ENCODE measurements at places on chromosomes 1 and 21.

GRCh38 chr1:204971517-204972336, 71.3 kb upstream of the CNTN2 start:
- DNase-seq: no peak

- DNase-seq: no peak
Measured at GRCh38 chr1:29906927-29907326, 670.6 kb downstream of the PTPRU start.

DNA sequence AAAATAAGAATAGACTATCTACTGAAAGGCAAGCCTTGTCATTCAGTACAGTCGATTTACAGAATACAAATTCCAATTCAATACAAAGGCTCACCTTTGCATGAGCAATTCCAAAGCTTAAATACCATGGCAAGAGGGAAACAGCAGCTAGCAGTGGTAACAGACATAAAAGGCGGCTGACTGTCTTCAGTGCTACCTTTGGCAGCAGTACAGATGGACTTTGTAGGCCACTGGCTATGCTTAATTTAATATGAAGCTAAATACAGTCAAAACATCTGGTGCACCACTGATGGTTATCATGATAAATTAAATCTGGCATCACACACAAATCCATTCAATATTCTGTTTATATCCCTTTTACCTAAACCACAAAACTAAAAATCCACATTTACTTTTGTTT, 62.4 kb downstream of the RERE start:
- no peak for DNase-seq

- DNase-seq: no peak
Measured at GRCh38 chr21:31838586-31839355, 34.0 kb upstream of the HUNK start.

GRCh38 chr1:232403017-232403714, 226.8 kb downstream of the SIPA1L2 start:
- no peak for DNase-seq

DNA sequence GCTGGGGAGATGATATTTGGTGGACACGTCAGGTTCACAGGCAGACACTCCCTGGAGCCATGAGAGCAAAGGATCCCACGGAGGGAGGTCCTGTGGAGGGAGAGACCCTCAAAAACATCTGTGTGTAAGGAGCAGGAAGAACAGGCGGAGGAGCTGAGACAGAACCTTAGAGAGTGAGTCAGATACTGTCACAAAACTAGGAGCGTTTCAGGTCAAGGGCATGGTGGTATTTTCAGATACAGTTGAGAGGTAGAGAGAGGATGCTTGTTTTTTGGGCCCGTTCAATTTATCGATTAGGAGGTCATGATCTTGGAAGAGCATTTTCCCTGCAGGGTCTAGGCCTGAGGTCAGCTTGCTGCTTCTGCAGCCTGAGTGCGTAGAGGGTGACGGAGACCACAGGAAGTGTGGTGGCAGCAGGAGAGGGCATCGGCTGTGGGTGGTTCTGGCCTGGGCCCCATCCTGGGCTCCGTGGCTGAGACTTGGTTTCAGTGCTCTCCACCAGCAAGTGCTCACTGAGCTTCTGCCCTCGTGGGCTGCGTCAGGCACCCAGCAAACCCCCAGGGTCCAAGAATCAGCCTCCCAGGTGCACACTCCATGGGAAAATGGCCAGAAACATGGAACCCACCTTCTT, 39.9 kb downstream of the SPSB1 start:
- no peak for DNase-seq

GRCh38 chr1:94912263-94913184, 14.4 kb downstream of the CNN3 start:
- DNase-seq: no peak

GRCh38 chr1:99781798-99782197, 15.4 kb upstream of the FRRS1 start:
- no peak for DNase-seq

DNA sequence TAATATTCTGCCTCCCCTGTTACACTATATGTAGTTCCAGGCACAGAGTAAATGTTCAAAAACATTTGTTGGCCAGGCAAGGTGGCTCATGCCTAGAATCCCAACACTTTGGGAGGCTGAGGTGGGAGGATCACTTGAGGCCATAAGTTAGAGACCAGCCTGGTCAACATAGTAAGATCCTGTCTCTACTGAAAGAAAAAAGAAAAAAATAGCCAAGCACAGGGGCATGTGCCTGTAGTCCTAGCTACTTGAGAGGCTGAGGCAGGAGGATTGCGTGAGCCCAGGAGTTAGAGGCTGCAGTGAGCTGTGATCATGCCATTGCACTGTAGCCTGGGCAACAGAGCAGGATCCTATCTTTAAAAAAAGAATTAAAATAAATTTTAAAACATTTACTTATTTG, 57.6 kb upstream of the SIM2 start:
- DNase-seq: no peak

DNA sequence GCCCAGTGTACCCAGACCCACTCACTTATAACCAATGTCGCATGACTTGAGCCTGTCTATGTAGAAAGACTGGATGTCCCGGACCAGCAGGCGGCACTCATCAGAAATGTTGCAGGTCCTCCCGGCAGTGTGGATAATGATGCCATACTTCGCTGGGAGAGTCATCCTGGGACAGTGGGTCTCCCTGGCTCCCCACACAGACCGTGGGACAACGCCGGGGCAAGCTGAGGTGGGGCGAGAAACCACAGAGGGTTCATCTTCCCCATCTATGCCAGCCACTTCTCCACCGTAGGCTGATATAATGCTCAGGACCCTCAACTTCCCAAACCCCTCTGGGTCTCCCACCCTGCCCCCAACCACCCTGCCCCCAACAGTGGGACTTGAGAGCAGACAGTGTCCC, 8.3 kb downstream of the PGLYRP4 start:
- DNase-seq: no peak

DNA sequence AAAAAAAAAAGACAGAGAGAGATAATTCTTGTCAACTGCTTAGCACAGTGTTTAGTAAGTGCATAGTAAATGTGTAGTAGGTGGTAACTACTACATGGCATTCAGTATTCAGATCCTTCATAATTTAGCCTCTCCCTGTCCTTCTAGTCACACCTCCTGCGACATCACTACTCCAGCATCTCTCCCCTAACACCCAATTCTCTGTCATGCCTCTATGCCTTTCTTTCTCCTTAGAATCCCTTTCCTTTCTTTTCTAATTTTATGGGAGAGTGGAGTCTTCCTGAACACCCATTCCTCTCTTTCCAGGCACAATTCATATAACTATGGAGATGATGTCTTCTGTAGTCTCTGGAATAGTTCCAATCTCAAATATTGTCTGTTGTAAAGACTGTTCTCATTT, 3.9 kb upstream of the VPS72 start:
- no peak for DNase-seq

DNA sequence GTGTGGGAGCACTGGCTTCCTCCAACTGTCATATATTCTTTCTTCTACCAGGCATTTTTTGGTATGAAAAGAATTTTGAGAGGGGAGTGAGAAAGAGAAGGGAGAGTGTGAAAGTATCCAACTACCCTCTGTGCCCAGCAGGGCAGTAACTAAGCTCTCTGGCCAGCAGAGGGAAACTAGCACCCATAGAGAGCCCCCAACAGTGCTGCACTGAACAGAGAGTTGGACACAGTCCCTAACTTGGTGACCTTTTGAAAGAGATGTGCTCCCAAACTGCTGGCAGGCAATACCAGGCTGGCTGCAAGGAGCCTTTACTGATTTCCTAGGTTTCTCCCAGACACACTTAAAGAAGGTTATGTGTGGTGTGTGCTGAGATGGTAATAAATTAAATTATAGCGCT, 118.8 kb upstream of the PBX1 start:
- no peak for DNase-seq

GRCh38 chr1:2228694-2229036, 546 bp downstream of the SKI start:
- DNase-seq: no peak
